ENCODE measurements at places on chromosomes 13 and 19. TPM values are rescaled to one million over a fixed set of nuclear protein-coding genes. Genes with fewer than 3 reads are reported as not detected.

The CACNG6 gene
- total RNA-seq = not detected

The GZMM gene
- 71.2 TPM for total RNA-seq

The USHBP1 gene
- 0.10 TPM for total RNA-seq

The COL4A1 gene
- total RNA-seq = 0.85 TPM

The RYR1 gene
- 3.3 TPM for total RNA-seq

The CD37 gene
- total RNA-seq = 365 TPM

The CYP2B6 gene
- not detected for total RNA-seq

The ATXN8OS gene
- not detected for total RNA-seq

The ZNF560 gene
- total RNA-seq = not detected

The TSC22D1 gene
- 36.4 TPM for total RNA-seq

The SLC10A2 gene
- total RNA-seq = not detected

The SNRPD2 gene
- total RNA-seq = 375 TPM

The PLPP2 gene
- 2.2 TPM for total RNA-seq

The EHD2 gene
- total RNA-seq = 0.28 TPM

The MATK gene
- total RNA-seq = 20.6 TPM

The BSG gene
- total RNA-seq = 89.3 TPM

The SIGLEC12 gene
- total RNA-seq = not detected

The GRIK5 gene
- total RNA-seq = 1.4 TPM

The CYSLTR2 gene
- total RNA-seq = 4.2 TPM

The STOML3 gene
- not detected for total RNA-seq

The ZNF256 gene
- 9.7 TPM for total RNA-seq

The FXYD1 gene
- 0.70 TPM for total RNA-seq

The TMC4 gene
- 1.4 TPM for total RNA-seq

The ZNF66 gene
- 11.4 TPM for total RNA-seq

The FREM2 gene
- 0.03 TPM for total RNA-seq

The PTPRH gene
- 0.16 TPM for total RNA-seq

The DCLK1 gene
- total RNA-seq = 0.09 TPM

The RDH8 gene
- total RNA-seq = not detected

The SCAMP4 gene
- 24.8 TPM for total RNA-seq

The SLAIN1 gene
- 37.4 TPM for total RNA-seq

The MYO1F gene
- total RNA-seq = 280 TPM

The TNFSF13B gene
- 4.2 TPM for total RNA-seq

The ATP7B gene
- 1.3 TPM for total RNA-seq

The C19orf85 gene
- not detected for total RNA-seq

The SHISA7 gene
- total RNA-seq = not detected

The CYTH2 gene
- 81.5 TPM for total RNA-seq

The PSG7 gene
- not detected for total RNA-seq

The KASH5 gene
- total RNA-seq = 0.26 TPM

The CYP4F8 gene
- not detected for total RNA-seq

The LILRB5 gene
- not detected for total RNA-seq

The CEACAM8 gene
- total RNA-seq = not detected

The ZNF677 gene
- 8.0 TPM for total RNA-seq

The ZNF221 gene
- total RNA-seq = 1.6 TPM

The MUC16 gene
- total RNA-seq = 0.07 TPM

The ERICH6B gene
- total RNA-seq = not detected

The IGFL2 gene
- 0.32 TPM for total RNA-seq

The TMEM190 gene
- not detected for total RNA-seq

The KLK3 gene
- not detected for total RNA-seq

The DIRAS1 gene
- 0.56 TPM for total RNA-seq

The CRX gene
- not detected for total RNA-seq

The TRAPPC6A gene
- 54.2 TPM for total RNA-seq

The CCDC61 gene
- 42.9 TPM for total RNA-seq

The RAB3A gene
- total RNA-seq = 7.2 TPM

The LRRC63 gene
- total RNA-seq = 0.76 TPM

The PNMA8C gene
- not detected for total RNA-seq

The NCAN gene
- not detected for total RNA-seq

The FAM83E gene
- total RNA-seq = 2.3 TPM

The ANGPTL8 gene
- total RNA-seq = not detected

The ZNF497 gene
- 0.98 TPM for total RNA-seq

Data from T-cell (primary cell).